Germinal center (tissue), 1 donor: ENCODE measurements at places on chromosomes 3 and 15.

- no peak for DNase-seq
These were observed 191.8 kb downstream of the SEMA6D start for GRCh38 chr15:47908950-47909670.

DNA sequence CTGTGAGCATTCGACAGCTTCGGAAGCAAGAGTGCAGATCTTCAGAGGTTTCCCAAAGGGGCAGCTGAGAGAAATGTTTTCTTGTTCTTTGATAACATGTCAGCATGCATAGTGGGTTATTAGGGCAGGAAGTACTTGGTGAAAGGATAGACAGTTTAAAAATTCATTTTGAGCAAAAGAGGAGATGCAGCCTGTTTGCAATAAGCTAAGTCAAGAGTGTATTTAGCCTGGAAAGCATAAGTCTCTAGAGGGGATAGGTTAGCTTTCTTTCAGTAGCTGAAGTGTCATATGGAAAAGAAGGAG lies 7.4 kb downstream of the SLC6A11 start:
- DNase-seq, result no peak

GRCh38 chr3:30286811-30287210 lies 319.6 kb upstream of the TGFBR2 start:
- DNase-seq, result no peak

DNA sequence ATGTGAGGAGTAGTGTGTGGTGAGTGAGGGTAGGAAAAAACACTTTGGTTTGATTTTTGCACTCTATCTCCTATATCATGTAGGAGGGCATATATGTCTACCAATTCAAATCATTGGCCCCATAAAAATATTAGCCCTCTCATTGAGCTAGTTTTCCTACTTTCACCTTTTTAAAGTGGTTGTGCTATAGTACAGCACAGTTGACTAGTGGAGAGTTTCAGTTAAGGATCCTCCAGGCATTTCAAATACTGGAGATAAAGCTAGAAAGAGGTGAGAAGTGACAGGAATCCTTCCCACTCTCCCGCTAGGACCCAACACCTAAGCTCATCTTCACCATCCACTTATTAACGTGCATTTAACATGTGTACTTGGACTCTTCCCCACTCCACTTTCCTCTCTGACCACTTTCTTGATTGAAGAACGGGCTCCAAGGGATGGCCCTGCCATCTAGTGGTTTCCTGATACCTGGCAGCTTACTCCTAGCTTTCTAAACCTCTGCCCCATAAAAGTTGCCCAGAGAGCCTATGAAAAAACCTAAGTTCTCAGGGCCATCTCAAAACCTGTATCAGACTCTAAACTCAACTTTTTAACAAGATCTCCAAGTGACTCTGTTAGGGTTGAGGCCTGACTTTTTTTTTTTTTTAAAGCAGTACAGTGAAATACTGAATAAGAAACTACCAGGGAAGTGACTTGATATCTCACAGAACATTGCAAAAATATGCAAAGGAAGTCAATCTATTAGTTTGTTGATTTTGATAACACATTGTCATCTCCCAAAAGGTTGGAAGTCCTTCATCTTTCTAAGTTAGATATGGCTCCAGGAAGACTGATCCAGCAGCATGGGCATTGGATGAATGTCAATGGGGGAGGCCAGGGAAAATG lies 17.9 kb downstream of the IL12A start:
- peak; percentile 58 for DNase-seq

GRCh38 chr3:56052188-56052587 lies 416.1 kb downstream of the ERC2 start:
- DNase-seq, result no peak

- DNase-seq, result peak; percentile 73
These were observed 550 bp downstream of the RPP25 start for GRCh38 chr15:74955796-74956647.

- peak; percentile 77 for DNase-seq
These were observed 79.4 kb upstream of the CADPS start for GRCh38 chr3:62954580-62954979.

DNA sequence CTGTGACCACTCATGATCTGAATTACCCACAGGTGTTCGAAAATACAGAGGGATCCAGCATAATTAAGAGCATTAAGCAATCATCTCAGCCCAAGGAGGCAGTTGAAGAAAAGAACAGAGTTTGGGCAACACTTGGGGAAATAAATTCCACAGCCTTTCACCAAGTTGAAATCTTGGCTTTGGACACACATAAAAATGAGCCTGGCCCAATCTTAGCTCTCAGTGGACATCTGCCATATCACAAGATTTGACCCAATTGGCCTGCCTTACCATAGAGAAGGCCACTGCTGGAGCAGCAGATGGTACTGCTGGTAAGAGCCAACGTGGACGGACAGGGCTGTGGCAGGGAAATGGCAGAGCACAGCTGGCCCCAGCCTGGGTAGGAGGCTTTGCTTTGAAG lies 13.0 kb downstream of the FOXP1 start:
- DNase-seq, result no peak

DNA sequence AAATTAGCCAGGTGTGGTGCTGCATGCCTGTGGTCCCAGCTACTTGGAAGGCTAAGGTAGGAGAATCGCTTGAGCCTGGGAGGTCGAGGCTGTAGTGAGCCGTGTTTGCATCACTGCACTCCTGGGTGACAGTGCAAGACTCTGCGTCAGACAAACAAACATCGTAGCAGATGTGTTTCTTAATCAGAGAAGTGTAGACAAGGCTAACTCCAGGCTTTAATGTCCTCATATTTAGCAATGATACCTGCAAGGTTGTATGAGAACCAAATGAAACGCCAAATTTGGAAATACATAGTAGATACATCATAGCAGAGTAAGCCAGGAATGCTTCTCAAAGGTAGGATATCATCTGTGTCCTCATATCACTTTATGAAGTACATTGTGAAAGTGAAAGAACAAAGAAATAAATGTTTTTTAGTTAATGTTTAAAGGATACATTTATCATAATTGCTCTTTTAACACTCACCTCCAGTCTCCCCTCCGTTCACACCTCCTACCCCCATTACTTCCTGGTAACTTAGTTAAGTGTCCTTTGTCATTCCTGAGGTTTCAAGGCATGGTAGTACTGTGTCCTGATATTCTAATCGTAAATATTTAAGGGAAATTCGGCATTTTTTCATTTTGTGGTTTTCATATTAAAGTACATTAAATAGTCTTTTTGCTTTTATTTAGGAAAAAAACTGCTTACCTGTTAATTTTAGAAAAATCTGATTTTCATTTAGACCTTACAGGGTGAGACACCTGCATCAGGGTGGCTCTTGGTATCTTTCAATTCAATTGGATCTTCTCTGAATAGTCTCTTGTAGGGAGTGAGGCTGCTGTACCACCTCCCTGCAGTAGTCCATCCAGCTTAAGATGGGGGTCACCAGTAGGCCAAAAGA lies 96.1 kb downstream of the OPA1 start:
- DNase-seq, result no peak

GRCh38 chr3:170256597-170256996 lies 34.4 kb downstream of the PRKCI start:
- no peak for DNase-seq

DNA sequence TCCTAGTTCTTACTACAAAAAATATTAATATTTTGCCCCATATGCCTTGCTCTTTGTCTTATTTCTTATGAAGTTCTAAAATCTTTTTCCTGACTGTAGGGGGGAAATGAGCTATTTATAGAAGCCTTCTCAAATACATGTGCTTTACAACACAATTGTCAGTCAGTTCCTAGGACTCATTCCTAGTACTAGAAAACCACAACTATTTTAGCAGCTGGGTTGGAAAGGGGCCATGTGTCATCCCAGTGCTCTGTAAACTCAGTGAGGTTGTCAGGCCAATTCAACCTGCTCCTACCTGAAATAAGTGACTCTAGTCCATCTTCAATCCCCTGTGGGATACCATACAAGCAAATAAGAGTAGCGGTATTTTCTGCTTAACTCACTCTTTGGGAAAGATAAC lies 153.8 kb downstream of the ULK4 start:
- DNase-seq, result no peak
